ENCODE measurements at places on chromosomes 12 and 14.

DNA sequence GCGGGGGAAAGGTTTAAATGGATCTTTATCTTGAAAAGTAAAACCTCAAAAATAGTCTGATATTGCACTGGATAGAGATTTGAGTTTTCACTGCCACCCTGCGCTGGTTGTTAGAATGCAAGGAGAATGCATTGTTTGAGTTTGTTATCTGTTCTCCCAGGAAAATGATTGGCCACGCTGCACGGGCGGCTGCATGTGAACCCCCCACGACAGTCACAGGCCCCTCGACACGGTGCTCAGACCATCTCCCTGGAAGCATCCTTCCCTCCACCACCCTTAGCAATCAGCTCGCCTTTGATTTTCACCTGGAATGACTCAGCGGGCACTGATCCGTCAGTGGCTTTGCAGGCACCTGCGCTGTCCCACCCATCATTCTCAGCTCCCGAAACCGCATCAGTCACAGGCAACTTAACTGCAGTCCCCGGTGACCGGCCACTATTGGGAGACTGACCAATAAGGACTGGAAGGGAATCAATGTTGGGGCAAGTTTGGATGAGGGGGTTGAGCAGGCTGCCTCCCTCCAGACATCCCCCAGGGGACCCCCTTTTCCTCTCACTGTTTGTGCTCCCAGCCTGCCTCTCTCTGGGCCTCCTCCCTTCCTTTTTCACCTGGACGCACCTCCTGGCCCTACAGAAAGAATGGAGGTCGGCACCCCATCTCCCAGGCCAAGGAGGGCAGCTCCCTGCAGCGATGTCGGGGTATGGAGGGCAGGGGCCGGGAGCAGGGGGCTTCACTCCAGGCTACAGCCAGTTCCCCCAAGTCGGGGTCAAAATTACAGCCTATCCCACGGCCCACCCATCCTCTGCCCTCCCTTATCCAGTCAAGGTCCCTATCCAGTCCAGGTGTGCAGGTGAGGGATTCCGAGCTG lies 28.5 kb upstream of the C14orf180 start:
- no peak overlapping the region for H3K4me3 ChIP-seq
- H3K36me3 ChIP-seq = no peaks in the 10 kb centered on the region
- no peaks in the 10 kb centered on the region for H3K4me1 ChIP-seq
- no peaks in the 10 kb centered on the region for H3K27me3 ChIP-seq
- DNase-seq = no peak

GRCh38 chr12:87368259-87368658 lies 660.9 kb downstream of the C12orf50 start:
- H3K4me3 ChIP-seq = no peak overlapping the region
- no peaks in the 10 kb centered on the region for H3K4me1 ChIP-seq
- no peak overlapping the region for H3K27ac ChIP-seq
- H3K27me3 ChIP-seq = no peaks in the 10 kb centered on the region
- H3K36me3 ChIP-seq = no peaks in the 10 kb centered on the region

DNA sequence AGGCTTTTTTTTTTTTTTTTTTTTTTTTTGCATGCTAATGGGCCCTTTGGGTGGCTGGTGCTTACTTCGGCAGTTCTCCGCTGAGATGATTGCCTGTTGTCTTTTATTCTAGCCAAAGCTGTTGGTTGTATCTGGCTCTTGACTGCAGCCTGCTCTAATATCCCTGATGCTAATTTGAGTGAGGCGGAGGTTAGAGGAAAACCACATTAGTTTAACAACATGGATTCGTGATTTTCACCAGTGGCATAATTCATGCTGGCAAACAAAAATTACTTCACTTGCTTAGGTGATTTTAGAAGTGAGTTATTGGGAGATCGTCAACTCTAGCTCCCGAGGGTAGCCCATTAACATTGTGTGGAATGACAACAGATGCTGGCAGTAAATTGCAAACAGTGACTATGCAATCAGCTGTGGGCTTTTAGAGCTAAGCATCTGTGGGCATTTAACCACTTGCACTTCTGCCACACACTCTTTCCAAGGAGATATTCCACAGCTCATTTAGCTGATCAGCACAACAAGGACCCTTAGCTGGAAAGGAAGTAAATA lies 97.6 kb upstream of the ZDHHC17 start:
- H3K36me3 ChIP-seq = no peaks in the 10 kb centered on the region
- no peak overlapping the region for H3K4me3 ChIP-seq
- no peaks in the 10 kb centered on the region for H3K4me1 ChIP-seq
- no peak overlapping the region for H3K27ac ChIP-seq

GRCh38 chr12:1692226-1692625 lies 1.4 kb downstream of the ADIPOR2 start:
- no peaks in the 10 kb centered on the region for H3K4me1 ChIP-seq
- no peaks in the 10 kb centered on the region for H3K27me3 ChIP-seq
- H3K27ac ChIP-seq = no peak overlapping the region
- peaks cover 7% of the 10 kb centered on the region for H3K36me3 ChIP-seq
- DNase-seq = no peak

DNA sequence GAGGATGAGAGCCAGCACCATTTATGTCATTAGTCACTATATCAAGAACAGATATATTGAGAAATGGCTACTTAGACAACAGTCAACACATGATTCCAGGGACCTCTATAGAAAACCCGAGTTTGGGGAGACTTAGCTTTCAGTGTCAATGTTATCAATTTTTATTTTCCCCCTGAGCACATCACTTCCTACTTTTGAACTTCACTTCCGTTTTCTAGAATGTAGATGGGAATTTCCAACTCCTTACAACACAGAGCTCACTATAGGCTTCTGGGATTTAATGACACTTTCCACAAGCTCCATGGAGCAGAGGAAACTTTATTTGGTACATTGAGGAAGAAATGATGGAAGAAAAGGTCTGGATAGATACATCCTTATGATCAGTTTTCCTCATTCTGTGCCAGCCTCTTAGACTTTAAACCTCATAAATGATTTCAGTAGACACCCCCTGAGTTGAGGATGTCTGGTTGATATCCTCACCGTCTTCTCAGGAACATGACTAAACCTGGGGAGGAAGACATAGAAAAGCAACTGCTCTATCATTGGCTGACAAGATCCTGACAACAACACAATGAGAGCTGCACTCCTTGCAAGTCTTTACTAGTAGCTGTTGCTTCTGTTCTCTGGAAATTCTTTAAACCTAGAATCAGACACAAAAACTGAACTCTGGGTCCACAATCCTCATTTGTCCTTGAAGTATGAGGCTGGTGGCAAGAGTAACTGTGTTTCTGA lies 449.4 kb upstream of the OR4E1 start:
- H3K4me3 ChIP-seq = no peak overlapping the region
- H3K27me3 ChIP-seq = no peaks in the 10 kb centered on the region
- H3K36me3 ChIP-seq = no peaks in the 10 kb centered on the region
- no peak overlapping the region for H3K27ac ChIP-seq
- no peaks in the 10 kb centered on the region for H3K4me1 ChIP-seq
